ENCODE measurements at places on chromosomes 7 and 10. TPM values are rescaled to one million over a fixed set of nuclear protein-coding genes. Genes with fewer than 3 reads are reported as not detected.

TMEM176A gene
- 288 TPM for total RNA-seq

MRC1 gene
- total RNA-seq, result 67.8 TPM

- no peak overlapping the region for H3K27ac ChIP-seq
- peak; percentile 46 for DNase-seq
Observed at GRCh38 chr7:21886396-21886795, 59.3 kb downstream of the CDCA7L start.

DNA sequence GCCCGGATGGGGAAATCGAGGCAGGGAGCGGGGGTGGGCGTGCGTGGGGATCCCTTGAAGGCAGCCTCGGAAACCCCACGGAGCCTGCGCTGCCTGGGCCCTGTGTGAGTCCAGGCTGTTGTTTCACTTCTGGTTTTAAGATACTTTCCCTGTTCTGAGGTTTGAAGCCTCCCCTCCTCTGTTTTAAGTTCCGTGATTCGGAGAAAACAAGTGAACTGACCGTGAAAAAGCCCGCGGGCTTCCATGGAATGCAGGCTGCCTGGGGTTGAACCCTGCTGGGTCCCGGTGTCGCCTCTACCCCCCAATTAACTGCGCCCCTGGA lies 401 bp downstream of the LRRC27 start:
- DNase-seq, result no peak
- H3K4me1 ChIP-seq, result no peaks in the 10 kb centered on the region
- peak overlapping the region; percentile 20 for H3K27ac ChIP-seq
- no peaks in the 10 kb centered on the region for H3K36me3 ChIP-seq
- no peaks in the 10 kb centered on the region for H3K27me3 ChIP-seq

DNA sequence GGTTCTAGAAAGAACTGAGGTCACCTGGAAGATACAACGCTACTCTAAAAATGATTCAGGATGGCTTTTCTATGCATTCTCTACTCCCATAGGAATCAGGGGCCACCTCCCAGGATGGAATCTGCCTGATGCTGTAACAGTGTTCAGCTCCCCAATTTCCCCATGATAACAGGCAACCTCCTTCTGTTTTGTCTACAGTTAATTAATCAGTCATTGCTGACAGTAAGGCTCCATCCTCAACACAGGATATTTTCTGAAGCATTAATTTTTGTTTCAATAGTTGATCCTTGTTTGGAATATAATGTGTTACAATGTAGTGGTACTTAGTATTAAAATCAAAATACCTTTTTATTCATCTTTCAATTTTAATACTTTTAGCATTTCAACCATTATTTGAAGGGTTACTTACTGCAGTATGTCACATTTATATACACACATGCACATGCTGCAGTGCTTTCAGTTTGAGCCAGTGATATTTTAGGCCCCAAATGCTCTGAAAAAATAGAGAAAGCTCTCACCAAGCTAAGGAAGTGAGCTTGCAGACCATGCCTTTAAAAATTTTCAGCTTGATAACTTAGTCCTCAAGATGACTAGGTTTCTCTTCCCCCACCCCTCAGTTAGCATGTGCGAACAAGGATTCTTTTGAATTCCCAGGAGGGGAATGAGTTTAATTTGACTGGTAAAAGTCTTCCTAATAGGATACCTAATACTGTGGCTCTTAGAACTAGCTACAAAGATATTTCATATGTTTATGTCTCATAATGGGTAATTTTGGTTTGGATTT lies 592 bp upstream of the PIK3CG start:
- H3K27me3 ChIP-seq, result no peaks in the 10 kb centered on the region
- no peak overlapping the region for H3K4me3 ChIP-seq
- H3K4me1 ChIP-seq, result peaks cover 2% of the 10 kb centered on the region
- no peak for DNase-seq
- H3K27ac ChIP-seq, result no peak overlapping the region
- H3K36me3 ChIP-seq, result no peaks in the 10 kb centered on the region

PDK4 gene
- total RNA-seq, result 45.0 TPM

DNA sequence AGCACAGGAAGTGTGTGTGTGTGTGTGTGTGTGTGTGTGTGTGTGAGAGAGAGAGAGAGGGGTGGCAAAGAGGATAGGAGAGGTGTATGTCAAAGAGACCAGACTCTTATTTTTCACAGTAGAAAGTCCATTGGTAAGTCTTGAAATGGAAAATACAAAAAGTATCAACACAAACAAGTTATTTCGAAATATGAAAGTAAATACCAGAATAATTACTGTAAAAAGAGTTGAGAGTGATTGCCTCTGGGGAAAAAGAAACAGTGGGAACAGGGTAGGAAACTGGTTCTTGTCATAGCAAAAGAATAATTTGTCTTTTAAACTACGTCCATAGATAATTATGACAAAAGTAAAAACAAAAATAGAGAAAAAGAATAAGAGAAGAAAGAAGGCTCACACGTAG lies 29.0 kb upstream of the EIF5AL1 start:
- no peaks in the 10 kb centered on the region for H3K4me1 ChIP-seq
- H3K27me3 ChIP-seq, result no peaks in the 10 kb centered on the region
- DNase-seq, result no peak
- H3K4me3 ChIP-seq, result no peak overlapping the region
- no peak overlapping the region for H3K27ac ChIP-seq
- no peaks in the 10 kb centered on the region for H3K36me3 ChIP-seq

Measured in kidney (tissue), 22 donors.